ENCODE measurements at places on chromosomes 13 and 19.

- DNase-seq, result no peak
These were observed 412.0 kb downstream of the LMO7 start for GRCh38 chr13:76048131-76048530.

DNA sequence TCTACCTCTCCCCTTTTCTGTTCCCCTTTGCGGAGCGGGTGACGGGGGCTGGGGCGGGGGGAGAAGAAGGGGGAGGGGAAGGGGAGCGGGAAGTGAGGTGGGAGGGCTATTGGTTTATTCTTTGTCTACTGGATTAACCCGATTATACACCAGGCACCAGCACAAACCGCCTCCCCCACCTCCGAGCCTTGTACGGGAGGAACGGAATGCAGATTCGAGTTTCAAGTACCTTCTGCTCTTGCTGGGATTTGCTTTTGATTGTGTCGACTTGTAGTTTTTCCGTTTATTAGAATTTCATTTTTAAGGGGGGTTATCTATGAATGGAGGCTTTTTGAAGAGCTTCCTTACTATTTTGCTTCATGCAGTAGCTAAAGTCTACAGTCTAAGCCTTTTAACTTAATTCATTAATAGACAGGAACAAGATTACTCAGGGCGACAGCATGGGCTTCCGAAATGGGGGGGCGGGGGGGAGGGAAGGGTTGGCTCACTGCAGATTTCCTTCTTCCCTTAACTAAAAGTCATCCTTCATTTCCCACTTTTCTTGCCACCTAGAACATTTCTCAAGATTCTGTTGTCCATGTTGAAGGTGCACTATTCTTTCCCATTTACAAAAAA, 937 bp upstream of the SPRY2 start:
- DNase-seq, result no peak

GRCh38 chr19:18109733-18110608, 12.4 kb downstream of the MAST3 start:
- DNase-seq, result no peak

DNA sequence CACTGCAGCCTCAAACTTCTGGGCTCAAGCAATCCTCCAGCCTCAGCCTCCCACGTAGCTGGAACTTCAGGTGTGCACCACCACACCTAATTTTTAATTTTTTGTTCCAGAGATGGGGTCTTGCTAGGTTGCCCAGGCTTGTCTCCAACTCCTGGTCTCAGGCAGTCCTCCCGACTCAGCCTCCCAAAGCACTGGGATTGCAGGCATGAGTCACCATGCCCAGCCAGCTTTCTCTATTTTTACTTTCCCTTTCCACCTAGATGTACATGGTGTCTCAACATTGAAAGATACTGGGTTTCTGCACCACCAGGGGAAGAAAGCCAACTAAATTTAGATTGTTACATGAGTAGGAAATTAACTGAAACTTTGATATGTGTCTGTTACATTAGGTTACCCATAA, 13.8 kb upstream of the ZNF846 start:
- DNase-seq, result no peak

DNA sequence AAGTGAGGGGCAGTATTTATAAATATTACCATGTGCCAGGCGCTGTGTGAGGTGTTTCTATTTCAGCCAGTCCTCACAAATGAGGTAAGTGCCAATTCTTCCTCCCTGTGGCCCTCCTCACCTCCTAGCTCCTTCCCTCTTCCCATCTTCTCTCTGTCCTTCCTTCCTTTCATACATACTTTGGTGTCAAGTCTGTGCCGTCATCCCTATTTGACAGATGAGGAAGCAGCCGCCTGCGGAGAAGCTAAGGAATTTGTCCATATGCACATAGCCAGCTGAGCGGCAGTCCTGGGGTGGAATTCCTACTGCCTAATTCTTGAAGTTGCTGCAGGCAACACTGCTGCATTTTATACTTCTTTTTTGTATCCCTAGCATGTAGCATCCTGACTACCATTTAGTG, 150.8 kb downstream of the B3GLCT start:
- DNase-seq, result no peak

GRCh38 chr13:53092931-53093330, 64.3 kb downstream of the OLFM4 start:
- DNase-seq, result no peak

DNA sequence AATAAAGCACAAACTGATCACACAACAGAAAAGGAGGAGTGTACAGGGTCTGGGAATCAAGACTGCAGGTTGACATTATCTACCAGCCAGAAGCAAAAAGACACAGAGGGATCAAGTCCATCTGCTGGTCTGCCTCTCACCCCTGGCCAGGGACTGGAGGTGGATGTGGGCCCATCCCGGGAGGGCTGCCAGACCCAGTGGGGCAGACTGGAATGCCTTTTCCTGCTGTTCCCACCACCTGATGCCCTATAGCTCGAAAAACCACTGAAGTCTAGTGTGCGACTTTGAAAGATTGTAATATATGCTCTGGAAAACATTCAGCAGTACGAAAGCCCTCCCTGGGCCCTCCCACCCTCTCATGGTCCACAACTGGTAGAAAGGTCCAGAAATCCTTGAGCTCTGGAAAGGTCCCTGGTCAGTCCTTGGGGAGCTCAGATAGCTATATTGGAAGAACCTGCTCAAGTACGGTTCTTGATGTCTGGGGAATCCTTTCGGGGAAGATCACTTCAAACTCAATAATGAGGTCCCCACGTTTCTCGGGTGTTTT, 2.6 kb downstream of the DNAJB1 start:
- DNase-seq, result no peak

DNA sequence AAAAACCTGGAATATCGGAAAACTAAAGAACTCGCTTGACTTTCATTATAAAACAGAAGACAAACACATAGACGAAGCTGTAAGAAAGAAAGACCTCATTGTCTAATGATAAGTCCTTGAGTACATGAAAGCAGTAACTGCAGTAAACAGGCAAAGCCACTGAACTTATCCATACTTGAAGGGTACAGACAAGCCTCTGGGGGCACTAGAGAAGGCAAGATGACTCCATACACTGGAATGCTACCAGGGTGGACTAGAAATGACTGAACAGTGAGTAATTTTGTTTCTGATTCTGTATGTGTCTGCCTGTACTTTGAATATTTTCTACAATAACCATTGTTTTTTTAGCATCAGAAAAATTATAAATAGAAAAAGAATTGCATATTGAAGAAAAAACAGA, 507.9 kb downstream of the UQCRFS1 start:
- DNase-seq, result peak; percentile 53

GRCh38 chr13:51823863-51824262, 19.9 kb upstream of the DHRS12 start:
- no peak for DNase-seq

GRCh38 chr19:29378126-29378525, 147.7 kb upstream of the VSTM2B start:
- DNase-seq, result no peak

- no peak for DNase-seq
These were observed 7.5 kb upstream of the OR10H5 start for GRCh38 chr19:15779756-15780476.

GRCh38 chr19:33208904-33209849, 15.0 kb downstream of the LRP3 start:
- DNase-seq, result no peak

- DNase-seq, result no peak
These were observed 104.3 kb upstream of the FRY start for GRCh38 chr13:31927219-31927653.

- no peak for DNase-seq
These were observed 23.8 kb upstream of the CBY2 start for GRCh38 chr13:45678282-45678681.

- DNase-seq, result no peak
These were observed 166.4 kb downstream of the CACNA1A start for GRCh38 chr19:13339869-13340268.

- peak; percentile 70 for DNase-seq
These were observed 209.5 kb downstream of the DNAJC15 start for GRCh38 chr13:43232873-43233265.

DNA sequence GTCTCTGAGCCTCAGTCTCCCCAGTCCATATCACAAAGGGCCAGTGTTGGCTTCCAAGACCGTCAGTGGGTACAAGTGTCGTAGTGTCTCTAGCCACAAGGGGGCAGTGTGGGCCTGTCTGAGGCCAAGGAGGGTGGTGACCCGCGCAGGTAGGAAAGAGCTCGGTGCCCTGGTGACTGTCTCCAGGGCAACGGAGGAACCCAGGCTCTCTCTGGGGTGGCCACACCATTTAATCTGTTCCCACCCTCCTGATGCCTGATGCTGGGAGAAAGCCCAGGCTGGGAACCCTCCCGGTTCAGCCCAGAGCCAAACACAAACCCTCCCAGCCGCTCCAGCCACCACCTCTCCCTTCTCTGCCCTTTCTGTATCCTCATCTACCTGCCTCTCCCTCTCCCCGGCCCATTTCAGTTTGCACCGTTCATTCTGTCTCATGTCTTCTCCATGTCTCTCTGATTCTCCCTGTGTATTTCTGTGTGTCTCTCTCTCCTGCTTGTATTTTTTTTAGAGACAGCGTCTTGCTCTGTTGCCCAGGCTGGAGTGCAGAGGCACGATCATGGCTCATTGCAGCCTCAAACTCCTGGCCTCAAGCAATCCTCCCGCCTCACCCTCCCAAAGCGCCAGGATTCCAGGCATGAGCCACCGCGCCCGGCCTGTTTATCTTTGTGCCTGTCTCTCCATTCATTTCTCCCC, 17.5 kb upstream of the MEIS3 start:
- no peak for DNase-seq

DNA sequence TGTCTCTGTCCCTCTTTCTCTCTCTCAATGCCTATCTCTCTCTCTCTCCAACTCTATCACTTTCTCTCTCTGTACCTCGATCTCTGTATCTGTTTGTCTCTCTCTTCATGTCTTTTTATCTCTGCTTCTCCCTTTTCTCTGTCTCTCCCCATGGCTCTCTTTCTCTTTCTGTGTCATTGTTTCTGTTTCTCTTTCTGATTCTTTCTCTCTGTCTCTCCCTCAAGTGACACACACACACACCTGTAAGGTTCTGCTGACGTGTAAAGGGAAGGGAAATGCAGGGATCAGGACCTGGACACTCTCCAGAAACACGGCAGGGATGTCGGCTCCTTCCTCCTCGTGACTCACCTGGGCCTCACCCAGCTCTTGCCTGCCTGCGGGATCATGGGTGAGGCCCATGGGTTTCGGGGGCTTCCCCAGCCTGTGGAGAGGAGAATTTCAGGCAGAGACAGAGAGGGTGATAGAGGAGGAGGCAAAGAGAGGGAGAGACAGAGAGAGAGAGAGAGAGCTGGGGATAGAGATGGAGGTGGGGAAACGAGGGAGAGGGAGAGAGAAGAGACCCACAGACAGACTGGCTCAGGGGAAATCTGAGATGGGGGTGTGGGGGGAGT, 5.4 kb upstream of the PLAUR start:
- no peak for DNase-seq

DNA sequence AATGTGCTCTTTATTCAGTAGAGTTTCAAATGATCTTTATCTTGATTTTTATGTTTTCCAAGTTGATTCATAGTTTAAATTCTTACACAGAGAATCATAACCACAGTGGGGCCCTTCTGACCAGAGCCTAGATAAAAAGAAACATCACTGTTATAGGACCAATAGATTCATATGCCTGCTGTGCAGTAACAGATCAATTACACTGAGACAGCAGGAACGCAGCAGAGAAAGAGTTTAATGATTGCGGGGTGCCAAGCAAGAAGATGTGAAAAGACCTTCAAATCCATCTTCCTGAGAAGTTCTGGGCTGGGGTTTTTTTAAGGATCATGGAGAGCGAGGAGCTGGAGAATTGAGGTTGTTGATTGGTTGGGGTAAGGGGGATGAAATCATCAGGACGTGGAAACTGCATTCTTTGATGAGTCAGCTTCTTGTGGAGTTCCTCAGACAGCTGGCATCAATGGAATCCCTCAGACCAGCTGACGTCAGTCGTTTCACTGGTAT, 346.6 kb downstream of the TBC1D4 start:
- peak; percentile 89 for DNase-seq

- DNase-seq, result peak; percentile 54
These were observed 193.6 kb downstream of the KCNRG start for GRCh38 chr13:50208826-50209335.

GRCh38 chr13:63249411-63250187, 1834.0 kb upstream of the PCDH20 start:
- DNase-seq, result no peak

GRCh38 chr19:45023048-45023447, 15.8 kb upstream of the CLASRP start:
- DNase-seq, result no peak

DNA sequence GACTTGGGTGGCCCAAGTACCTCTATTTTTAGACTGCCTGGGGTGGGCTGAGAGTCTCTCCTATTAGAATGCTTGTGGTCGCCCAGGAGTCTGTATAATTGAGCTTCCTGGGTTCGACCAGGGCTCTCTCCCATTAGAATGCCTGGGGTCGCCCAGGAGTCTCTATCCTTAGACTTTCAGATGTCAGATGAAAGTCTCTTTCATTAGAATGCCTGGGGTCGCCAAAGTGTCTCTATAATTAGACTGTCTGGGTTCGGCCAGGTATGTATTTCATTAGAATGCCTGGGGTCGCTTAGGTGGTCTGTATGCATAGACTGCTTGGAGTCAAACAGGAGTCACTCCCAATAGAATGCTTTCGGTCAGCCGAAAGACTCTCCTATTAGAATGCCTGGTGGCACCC, 1471.7 kb downstream of the UQCRFS1 start:
- no peak for DNase-seq

DNA sequence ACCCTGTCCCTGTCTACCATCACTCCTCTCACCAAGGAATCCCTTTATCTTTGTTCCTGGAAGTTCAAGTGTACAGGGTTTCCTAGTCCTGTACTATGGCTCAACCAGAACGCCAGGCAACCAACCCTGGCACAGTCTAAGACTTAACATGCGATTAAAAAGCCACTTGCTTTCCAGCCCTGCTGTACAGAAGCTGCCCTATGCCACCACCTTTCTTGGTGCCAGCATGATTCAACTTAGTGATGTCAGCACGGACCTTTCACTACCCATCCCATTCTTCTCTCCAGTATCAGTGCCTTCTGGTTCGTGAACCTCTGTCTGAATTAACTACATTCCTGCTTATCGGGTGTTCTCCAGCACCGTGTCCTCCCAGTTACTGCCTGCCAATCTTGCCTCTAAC, 151.1 kb downstream of the KLF12 start:
- no peak for DNase-seq

- no peak for DNase-seq
These were observed 7.8 kb upstream of the OLFM4 start for GRCh38 chr13:53020764-53021335.

GRCh38 chr13:113958373-113958772, 15.5 kb downstream of the C13orf46 start:
- no peak for DNase-seq

DNA sequence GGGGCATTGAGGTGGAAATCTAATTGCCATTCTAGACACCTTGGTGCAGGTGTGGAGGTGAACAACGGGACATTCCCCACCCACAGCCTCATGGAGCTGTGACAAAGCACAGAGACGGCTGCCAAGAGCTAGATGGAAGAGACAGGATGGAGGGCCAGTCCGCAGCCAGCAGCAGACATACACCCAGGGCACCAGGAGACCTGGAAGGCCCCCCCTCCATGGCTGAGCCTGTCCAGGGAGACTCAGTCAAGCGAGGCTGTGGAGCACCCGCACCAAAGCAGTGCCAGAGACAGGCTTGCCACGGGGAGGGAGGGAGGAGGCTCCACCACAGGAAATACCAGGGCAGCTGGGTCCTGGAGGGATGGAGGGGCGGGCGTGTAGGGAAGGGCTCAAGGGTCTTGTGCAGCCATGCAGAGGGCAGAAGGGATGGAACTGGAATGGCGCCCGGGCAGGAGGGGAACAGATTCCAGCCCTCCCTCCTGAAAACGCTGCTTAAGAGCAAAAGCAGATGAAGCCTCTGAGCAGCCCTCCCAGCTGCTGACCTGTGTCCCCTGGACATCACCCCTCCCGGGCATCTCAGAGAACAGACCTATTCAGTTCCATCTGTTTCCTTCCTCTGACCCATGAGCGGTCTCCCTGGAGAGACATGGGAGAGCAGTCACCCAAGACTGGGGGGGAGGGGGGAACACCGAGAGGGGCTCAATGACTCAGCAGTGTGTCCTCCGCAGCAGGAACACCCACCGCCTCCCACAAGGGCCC, 14.4 kb downstream of the EPS15L1 start:
- no peak for DNase-seq
